Activated CD4-positive, alpha-beta T cell treated with anti-CD3 and anti-CD28 coated beads for 36 hours (primary cell): ENCODE measurements at places on chromosomes 12 and 14.

DNA sequence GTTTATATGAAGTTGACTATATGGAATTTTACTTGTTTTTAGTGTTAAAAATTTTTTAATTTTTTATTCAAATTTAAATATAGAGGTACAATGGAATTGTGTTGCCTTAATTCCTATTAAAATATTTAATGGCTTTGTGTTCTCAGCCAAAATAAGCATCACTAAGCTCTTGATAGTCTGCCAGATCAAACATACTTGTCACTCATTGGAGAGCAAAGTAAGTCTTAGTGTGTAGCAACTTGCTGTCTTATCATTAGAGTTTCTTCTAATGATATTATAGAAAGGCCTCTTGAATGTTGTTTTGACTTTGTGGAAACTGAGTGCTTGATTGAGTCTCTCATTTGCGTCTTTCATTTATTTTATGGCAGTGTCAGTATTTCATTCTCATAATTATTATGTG lies 10.7 kb downstream of the SFSWAP start:
- no peak for DNase-seq

GRCh38 chr12:57330992-57331391 lies 80.0 kb upstream of the STAC3 start:
- no peak for DNase-seq

GRCh38 chr12:93358058-93358457 lies 19.7 kb upstream of the NUDT4 start:
- DNase-seq = no peak

GRCh38 chr12:11508699-11509098 lies 113.3 kb upstream of the PRB2 start:
- DNase-seq = no peak

GRCh38 chr14:58104808-58105207 lies 47.2 kb downstream of the ARMH4 start:
- no peak for DNase-seq

GRCh38 chr12:19671695-19672094 lies 232.4 kb downstream of the AEBP2 start:
- DNase-seq = no peak
